ENCODE measurements at places on chromosomes 1 and 21.

DNA sequence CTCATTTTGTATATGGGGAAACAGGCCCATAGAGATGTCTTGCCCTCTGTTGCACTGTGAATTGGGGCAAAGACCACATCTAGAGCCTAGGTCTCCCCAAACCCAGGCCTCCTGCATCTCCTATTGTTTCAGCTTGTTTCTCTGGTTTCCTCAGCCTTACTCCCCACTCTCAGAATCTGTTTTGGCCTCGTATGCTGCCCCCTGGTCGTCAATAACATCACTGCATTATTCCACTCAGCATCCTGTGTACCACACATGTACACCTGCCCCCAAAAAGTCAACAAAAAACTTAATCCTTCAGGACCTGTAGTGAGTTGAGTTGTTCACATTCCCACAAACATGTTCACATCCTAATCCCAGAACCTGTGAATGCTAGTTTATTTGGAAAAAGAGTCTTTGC, 184.8 kb downstream of the BRINP2 start:
- no peak for DNase-seq

GRCh38 chr1:6503884-6504602, 12.6 kb upstream of the PLEKHG5 start:
- peak; percentile 64 for DNase-seq

DNA sequence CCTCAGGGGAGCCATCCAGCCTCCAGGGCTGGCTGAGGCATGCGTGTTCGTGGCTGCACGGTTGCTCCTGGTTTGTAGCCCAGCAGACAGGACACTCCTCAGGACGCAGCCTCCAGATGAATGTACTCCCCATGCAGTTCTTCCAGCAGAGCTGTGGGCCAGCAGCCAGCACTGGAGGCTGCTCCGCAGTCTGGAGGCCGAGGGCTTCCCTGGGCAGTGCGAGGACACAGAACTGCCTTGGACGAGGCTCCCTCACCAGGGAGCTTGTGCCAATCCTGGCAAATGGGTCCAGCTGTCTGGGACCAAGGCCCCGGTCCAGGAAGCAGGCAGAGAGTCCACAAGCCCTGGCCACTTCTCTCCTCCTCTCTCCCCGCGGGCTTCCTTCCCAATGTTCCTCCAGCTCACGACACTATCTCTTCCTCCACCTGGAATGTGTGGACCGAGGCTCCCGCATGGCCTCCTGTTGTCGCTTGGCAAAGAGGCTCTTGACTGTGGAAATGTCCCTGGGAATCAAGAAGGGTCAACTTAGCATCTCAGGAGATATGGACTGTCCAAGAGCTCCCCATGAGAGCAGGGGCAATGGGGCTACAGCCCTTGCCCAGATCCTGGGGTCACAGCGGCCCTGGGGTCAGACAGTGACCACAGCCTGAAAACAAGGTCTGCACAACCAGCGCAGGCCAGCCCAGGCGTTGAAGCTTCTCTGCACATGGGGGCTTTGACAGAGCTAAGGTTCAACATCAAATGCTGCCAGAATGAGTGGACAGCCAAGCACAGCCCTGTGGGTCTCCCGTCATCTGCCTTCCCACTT, 5.3 kb downstream of the EDN2 start:
- no peak for DNase-seq

- no peak for DNase-seq
These were observed 158.8 kb downstream of the C1orf21 start for GRCh38 chr1:184545601-184546000.

Data from H7 (cell line).